NCI-H187 (cell line): ENCODE measurements at places on chromosomes 7 and 10.
A peak's percentile ranks its signal among the peaks of the same experiment; 100 is the strongest.

DNA sequence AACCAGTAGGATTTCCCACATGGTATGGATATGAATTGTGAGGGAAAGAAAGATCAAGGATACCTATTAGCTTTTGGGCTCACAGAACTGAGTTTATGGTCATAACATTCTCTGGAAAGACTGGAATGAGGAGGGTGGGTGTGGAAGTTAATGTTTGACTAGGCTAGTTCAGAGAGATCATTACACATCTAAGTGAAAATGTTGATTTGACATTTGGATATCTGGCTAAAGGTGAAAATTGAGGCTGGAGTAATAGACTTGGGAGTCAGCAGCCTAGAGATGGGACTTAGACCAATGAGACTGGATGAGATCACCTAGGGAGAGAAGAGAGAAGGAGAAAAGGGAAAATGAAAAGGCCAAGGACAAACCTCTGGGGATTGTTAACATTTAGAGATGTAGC is 437.3 kb downstream of the CCSER2 start:
- no peak for DNase-seq

- DNase-seq, result no peak
These were observed 48.1 kb upstream of the GATA3 start for GRCh38 chr10:8006274-8006999.

- DNase-seq, result no peak
These were observed 5.3 kb upstream of the HILPDA start for GRCh38 chr7:128450409-128450808.

- DNase-seq, result no peak
These were observed 12.3 kb upstream of the MYPN start for GRCh38 chr10:68096913-68097516.

- DNase-seq, result no peak
These were observed 17.5 kb upstream of the TSPAN14 start for GRCh38 chr10:80436446-80437098.

DNA sequence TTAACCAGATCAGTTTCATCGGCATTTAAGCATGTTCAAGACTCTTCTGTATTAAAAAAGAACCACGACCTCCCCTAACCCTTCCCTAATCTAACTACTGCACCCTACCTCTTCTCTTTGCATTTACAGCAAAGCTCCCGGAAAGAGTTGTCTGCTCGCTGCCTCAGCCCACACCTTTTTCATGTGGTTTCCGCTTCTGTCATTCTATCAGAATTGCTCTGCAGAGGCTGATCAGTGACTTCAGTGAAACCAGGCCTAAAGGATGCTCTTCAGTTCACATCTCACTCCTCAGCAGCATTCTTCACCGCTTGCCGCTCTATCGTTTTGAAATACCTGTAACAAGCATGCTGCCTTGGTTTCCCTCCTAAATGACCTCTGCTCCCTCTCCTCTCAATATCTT is 160.9 kb downstream of the SDK1 start:
- DNase-seq, result no peak

DNA sequence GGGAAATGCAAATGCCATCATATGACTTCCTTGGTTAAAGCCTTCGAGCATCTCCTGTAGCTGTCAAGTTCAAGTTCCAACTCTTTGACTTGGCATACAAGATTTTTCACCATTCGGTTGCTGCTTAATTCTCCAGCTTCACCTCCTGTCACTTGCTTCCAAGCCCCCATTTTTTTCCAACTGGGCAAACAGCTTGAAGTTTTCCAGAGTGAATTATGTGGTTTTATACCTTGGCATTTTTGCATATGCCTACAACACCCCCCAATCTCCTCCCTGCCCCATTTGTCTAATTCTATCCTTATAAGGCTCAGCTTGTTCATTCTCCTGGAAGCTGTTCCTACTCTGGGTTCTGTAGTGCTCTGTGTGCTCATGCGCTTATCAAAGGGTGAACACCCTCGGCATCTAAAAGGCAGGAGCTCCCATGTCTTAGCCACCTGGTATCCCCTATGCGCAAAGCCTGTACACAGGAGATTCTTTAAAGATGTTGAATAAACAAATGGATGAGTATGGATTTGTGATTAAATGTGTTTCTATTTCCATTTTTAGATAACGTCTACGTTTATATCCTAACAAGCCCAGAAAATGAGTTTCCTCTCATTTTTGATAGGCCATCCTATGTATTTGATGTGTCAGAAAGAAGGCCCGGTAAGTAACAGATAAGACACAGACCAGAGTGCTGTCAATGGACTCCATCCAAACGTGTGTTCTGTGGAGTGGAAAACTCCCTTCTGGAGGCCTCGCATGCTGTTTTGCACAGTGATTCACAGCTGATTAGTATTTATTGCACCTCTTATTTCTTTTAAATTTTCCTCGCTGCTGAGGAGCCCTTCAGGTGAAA is 52.5 kb downstream of the CDHR3 start:
- no peak for DNase-seq

- DNase-seq, result peak; percentile 1
These were observed 256.5 kb downstream of the FRMD4A start for GRCh38 chr10:14074062-14074884.

DNA sequence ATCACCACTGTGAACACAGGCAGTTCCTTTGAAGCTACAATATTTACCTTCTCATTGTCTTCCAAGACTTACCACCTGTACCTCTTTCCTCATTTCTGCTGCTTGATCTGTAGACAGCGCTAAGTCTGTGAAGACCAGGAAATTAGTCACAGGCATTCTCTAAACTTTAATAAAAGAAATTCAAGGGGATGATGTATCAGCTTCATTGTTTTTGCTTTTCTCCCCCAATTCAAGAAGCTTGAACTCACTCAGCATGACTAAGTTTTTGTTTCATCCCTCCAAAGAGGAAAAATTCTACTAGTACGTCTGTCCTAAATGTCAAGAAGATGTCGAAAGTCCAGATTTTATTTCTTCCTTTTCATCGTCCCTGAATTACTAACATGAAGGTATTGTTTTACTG is 75.3 kb upstream of the PPP1R9A start:
- no peak for DNase-seq

DNA sequence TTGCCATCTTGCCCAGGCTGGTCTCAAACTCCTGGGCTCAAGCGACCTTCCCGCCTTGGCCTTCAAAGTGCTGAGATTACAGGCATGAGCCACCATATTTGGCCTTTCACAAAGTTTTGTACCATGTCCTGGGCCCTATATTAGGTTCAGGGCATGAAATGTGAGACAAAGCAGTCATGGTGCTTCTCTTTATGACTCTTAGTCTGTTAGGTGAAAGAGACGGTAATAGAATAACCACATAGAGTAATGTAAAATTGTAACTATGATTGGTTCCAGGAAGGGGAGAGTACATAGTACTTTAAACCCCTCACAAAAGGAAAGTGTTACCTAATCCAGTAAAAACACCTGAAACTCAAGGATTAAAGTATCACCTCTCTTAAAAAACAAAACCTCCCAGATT is 144.7 kb downstream of the SPAG6 start:
- DNase-seq, result no peak

DNA sequence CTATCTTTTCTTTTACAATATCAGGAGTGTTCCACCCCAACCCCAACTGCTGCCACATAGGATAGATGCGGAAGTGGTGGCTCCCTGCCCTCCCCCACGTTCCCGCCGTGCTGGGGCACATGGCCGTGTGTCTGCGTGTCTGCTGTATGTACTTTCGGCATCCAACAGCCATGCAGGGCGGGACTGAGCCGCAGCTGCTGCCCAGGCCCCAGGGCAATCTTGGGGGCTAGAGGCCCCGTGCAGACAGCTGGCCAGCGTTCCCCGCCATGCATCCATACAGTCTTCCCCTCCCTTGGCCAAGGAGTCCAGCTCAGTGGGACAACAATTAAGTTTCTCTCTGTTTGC is 162.7 kb downstream of the DGKB start:
- DNase-seq, result no peak

DNA sequence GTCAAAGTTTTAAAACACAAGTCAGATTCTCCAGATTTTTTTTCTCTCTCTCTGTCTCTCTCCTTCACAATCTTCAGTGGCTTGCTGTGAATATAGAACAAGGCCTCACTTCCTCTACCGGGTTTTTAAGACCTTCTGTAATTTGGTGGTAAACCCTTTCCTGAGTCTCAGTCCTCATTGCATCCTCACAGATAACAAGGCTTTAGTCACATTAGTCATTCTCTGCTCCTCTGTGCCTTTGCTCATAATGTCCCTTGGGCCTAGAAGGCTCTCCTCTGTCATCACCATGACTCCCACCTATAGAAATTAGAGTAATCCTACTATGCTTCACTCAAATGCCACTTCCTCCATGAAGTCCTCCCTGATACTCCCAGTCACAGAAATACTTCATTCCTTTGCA is 172.7 kb upstream of the HPS1 start:
- DNase-seq, result no peak

GRCh38 chr7:151115836-151116418 is 29.7 kb downstream of the AGAP3 start:
- no peak for DNase-seq

GRCh38 chr10:30154561-30154960 is 95.2 kb upstream of the JCAD start:
- no peak for DNase-seq

- no peak for DNase-seq
These were observed 38.0 kb upstream of the TRUB1 start for GRCh38 chr10:114899982-114900381.

DNA sequence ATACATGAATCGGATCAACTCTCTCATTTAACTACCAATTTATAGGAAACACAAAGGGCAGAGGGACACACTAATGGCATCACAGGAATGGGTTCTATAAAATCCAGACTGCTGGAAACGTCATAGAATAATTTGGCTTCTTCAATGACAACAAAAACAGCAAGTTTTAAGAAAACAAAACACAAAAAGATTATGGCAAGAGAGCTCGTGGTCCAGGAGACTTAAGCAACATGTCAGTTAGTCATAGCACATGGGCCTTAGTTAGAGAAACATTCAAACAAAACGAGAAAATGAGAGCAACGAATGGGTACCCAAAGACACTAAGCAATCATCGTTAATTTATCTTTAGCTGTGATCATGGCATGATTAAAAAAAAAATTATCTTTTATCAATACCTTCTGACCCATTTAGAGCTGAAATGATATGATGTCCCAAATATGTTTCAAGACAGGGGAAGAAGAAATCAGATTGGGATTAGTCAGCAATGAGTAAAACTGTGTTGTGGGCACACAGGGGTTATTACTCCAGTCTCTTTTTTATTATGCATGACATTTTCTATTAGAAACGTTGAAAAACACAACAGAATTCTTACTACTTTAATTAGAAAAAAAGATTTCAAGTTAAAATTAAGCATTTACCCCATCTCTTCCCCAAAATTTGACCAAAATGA is 28.3 kb downstream of the NCAPG2 start:
- no peak for DNase-seq

DNA sequence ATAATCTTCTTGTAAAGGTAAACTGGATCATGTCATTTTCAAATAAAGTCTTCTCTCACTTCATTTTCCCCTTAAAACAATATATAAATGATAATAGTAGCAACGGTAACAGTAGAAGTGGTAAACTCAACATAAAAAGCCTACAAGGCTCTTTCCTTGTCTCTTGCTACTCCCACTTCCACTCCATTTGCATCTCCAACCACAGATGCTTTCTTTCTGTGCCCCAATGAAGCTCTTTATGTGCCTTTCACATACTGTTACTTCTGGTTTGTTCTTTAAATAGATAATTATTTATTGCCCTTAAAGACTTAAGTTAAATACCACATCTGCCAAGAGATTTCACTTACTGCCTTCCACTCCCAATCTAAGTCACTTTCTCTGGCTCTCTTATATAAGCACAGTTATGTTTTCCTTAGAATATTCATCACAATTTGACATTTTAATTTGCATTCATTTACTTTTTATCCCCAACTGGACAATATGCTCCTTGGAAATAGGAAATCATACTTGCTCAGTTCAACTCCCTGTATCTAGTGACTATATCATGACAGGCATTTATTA is 149.9 kb downstream of the CRPPA start:
- no peak for DNase-seq

GRCh38 chr10:59276919-59277318 is 85.4 kb downstream of the FAM13C start:
- DNase-seq, result no peak

GRCh38 chr7:25456467-25457171 is 228.3 kb upstream of the NPVF start:
- no peak for DNase-seq

- DNase-seq, result no peak
These were observed 46.7 kb downstream of the PDLIM1 start for GRCh38 chr10:95244152-95244551.

DNA sequence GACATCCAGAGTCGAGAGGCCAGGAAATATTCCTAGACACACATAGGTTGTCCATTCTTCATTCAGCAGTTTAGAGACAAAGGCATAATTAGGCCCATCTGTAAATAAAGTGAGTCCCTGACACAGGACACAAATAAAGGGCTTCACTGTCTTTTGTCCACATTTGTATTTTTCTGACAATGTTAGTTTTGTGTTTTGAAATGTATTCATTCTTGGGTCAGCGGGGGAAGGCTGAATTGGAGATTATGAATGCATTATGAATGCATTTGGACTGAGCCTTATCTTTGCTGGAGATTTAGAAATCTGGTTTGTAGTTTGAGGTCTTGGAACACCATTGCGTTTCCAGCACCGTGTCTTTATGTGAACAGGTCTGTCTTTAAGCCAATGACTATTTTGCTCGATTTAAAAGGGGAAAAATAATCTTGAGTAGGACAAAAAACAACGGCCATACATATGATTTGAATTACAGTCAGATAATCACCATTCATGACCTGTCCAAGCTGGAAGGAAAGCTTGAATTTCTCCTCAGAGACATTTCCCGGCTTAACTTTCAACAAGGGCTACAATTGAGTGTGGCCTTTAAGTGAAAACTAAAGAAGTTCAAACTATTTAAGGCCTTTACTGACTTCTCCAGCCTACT is 334.8 kb downstream of the WDR11 start:
- no peak for DNase-seq
